Immature natural killer cell (primary cell): ENCODE measurements at places on chromosomes 1 and 21. TPM values are rescaled to one million over a fixed set of nuclear protein-coding genes. Genes with fewer than 3 reads are reported as not detected.

Gene CR1L
- polyA plus RNA-seq: not detected

Gene TMEM82
- not detected for polyA plus RNA-seq

Gene SHC1
- polyA plus RNA-seq: 42.5 TPM

Gene RRP15
- 6.4 TPM for polyA plus RNA-seq

Gene FCGR2B
- polyA plus RNA-seq: 8.6 TPM

Gene VAMP3
- polyA plus RNA-seq: 51.5 TPM

Gene COL24A1
- polyA plus RNA-seq: not detected

Gene KHDRBS1
- polyA plus RNA-seq: 86.1 TPM
